ENCODE measurements at places on chromosomes 12 and 14.
A peak's percentile ranks its signal among the peaks of the same experiment; 100 is the strongest.

- no peak for DNase-seq
Measured at GRCh38 chr14:73743431-73743931, 29.3 kb upstream of the PNMA1 start.

GRCh38 chr12:7144414-7145120, 14.4 kb downstream of the CLSTN3 start:
- DNase-seq = no peak

- DNase-seq = no peak
Measured at GRCh38 chr14:74348241-74348734, at the start of gene VRTN. Gene VRTN, plus strand, starts transcription at chr14:74348471. Its CDS starts 8,313 bp downstream, at chr14:74356784.

GRCh38 chr12:130642856-130643255, 73.2 kb downstream of the RIMBP2 start:
- DNase-seq = no peak

DNA sequence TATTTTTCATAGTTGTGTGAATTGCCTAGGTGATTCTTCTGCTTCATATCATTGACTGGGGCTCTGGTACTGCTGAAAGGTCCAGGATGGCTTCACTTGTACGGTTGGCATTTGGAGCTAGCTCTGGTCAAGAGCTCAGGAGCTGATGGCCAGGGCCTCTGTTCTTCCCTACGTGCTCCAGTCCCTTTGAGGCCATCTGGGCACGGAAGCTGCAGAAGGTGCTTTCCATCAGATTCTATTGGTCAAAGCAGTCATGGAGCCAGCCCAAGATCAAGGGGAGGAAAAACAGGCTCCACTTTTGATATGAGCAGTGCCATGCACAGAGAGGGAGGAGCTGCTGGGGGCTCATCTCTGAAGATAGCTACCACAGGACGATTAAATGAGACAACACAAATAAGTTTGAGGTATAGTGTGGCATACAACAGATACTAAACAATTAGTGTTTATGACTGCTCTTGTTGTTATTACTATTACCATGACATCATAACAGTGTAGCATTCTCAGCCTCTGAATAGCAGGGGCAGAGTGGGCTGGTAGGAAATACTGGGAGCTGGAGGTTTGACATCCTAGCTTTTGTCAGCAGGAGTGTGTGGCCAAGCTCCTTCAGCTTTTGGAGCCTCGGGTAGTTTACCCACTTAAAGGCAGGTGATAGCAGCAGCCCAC, 10.4 kb downstream of the KRT83 start:
- DNase-seq = no peak

- DNase-seq = no peak
Measured at GRCh38 chr12:70960484-70960883, 39.9 kb upstream of the PTPRR start.

GRCh38 chr12:88308825-88309224, 166.7 kb downstream of the TMTC3 start:
- no peak for DNase-seq

DNA sequence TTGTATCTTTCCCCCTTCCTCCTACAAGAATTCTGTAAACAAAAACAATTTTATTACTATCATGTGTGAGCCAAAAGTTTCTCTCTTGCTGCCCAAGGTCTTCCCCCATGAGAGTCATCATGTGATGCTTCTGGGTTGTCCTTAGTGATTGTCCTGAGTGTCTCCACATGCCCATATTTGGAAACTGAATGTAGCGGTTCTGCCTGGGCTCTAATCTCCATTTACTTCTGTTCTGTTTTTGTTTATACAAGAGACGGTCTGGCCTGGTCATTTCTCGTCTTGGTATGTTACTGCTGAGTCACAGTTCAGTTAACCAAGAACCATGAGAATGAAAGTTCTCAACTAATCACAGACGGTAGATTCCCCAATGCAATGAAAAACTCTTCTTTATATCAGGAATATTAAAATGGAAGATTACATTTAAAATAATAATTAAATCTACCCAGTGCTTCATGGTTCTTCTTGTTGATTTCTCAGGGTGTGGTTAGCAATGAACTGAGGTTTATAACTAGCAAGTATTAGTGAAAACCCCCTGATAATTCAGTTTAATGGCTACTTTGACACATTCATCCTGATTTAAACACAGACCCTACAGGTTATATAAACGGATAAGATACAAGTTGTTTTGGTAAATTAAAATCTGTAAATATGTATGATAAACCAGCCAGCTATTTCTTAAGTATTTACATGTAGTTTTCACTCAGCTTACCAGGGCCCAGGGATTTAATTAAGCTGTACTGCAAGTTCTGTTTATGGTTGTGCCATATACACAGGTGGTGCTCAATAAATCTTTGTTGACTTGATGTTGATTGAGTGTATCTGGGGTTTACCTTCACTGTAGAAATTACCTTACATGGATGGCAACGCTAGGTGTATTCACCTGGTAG, 81.1 kb downstream of the PELI2 start:
- no peak for DNase-seq

- DNase-seq = no peak
Measured at GRCh38 chr14:71487941-71488340, 444.3 kb upstream of the RGS6 start.

DNA sequence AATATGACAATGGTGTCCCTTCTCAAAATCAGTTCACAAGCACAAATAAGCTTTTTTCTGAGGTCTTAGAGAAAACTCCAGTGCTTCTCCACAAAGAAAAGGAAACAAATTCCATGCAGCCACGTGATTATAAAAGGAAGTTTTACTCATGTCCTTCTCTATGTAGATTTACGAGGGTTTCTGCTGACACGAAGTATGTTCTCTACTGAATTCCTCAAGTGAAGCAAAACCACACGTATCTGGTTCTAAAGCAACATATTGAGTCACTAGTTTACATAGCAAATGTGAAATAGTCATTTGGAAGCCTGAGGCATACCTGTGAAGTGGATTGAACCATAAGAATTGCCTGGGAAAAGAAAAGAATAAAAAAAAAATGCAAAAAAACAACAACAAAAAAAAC, 31.9 kb downstream of the BMP4 start:
- DNase-seq = no peak

GRCh38 chr12:129328235-129328634, 475.0 kb downstream of the GLT1D1 start:
- no peak for DNase-seq

DNA sequence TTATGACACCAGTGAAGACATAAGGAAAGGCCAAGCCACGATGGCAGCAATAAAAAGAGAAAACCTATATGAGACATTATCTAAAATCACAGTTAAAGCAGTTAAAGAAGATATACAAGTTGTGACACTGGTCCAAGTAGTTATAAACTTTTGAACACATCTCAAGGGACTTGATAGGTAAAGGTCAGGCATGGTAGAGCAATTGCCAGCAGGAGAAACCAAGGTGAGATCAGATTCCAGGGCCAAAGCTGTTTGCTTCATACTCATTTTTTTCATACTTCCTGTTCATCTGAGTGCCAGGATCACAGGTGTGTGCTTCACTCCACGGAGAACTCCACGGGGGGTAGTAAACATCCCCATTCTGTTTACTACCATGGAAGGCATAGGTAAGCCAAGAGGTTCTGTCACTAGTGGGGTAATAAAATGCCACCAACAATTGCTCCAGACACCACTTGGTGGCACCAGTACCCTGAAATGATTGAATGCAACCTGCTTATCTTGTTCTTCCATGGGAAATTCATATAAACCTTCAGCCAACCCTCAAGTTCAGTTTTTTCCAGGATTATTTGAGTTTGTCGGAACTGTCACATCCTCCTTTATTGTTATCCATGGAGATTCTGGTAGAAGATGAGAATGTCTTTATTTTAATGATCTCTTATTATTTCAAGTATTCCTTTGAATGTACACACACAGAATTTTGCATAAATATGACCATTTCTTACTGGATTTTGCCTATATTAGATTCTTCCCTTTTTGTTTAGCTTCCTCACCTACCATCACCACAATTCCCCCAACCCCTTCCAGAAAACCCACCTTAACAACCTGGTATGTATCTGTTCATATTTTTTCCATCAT, 59.2 kb upstream of the TSPAN8 start:
- DNase-seq = no peak

- no peak for DNase-seq
Measured at GRCh38 chr14:106120101-106120500, 593.7 kb downstream of the TMEM121 start.

- no peak for DNase-seq
Measured at GRCh38 chr14:59305231-59305630, 116.8 kb downstream of the DAAM1 start.

- DNase-seq = peak; percentile 22
Measured at GRCh38 chr12:104720339-104721038, 237.6 kb downstream of the SLC41A2 start.

GRCh38 chr12:120688527-120689071, 1.6 kb downstream of the MLEC start:
- no peak for DNase-seq

GRCh38 chr12:89834676-89835075, 126.0 kb upstream of the ATP2B1 start:
- DNase-seq = no peak

DNA sequence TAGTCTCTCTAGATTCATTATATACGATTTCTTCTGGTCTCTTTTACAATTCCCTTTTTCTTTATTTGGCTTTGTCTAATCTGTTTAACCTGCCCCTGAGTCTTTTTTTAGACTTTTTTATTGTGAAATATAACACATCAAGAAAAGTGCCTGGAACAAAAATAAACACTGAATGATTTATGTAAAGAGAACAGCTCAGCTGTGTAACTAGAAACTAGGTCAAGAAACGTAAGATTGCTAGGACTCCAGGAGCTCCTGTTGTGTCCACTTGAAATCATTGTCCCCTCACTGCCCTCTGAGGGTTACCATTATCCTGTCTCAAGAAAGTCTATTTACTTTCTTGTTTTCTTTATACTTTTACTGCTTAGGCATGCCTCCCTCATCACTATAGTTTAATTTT, 23.1 kb downstream of the EXD2 start:
- no peak for DNase-seq

DNA sequence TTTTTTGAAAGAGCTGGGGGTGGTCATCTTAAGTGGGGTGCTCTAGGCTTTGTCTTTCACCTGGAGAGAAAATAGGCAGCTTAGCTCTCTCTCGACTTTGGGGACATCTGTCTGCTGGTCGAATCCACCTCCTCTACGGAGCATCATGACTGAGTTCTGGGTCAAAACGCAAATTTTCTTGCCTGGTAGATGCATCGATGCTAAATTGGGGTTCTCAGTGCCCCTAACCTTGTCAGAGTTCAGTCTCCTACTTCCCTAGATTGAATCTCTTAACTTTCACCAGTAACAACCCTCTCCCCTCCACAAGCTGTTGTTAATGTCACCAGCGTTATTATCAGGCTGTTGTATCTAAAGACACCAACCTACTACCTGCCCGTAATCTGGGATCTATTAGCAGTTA, 682 bp downstream of the FLRT2 start:
- no peak for DNase-seq

DNA sequence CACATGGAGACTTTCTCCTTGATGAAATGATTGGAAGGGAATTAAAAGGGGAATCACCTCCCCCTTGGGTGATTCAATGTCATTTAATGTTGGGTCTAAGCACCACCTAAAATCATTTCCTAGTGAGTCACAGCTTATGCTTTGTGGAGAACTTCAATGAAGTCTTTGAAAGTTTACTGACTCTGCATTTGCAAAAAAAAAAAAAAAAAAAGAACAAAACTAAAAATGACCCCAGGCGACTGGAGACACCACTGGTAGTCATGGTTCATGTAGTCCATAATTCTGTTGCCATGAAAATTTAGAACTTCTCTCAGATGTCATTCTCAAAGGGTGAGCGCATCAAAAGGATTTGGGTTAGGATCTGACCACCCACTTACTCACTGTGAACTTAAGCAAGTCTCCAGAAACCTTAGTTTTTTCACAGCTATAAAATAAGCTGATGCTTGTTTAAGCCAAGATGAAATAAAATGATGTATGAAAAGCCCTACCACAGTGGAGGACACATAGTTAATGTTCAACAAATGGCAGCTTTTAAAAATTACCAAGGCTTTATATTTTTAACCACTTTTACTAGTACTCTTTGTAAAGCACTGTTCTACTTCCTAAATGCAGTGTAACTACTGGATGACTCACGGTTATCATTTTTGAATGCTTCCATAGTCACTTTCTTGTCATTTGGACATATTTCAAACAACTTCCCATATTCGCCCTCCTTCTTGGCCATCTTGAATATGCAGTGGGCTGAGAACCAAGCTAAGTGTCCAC, 18.1 kb upstream of the KSR2 start:
- no peak for DNase-seq

- DNase-seq = no peak
Measured at GRCh38 chr12:107029081-107029480, 42.1 kb upstream of the MTERF2 start.

GRCh38 chr14:31090883-31091764, 64.9 kb upstream of the STRN3 start:
- DNase-seq = no peak

DNA sequence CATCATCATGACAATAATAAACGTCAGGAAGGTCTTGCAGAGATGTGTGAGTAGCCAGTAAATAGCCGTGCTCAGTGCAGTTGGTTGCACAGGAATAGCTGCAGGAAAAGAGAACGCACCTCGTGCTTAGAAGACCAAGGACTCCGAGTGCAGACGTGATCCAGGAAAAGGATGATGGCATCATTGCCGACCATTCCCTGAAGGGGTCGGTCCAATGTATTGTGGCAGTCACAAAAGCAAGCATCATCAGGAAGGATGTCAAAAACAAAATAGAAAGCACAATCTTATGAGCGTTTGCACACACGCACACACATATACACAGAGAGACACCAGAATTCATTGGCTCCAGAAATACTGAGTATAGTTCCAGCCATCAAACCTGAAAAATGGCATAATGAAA, 12.8 kb downstream of the DUSP6 start:
- no peak for DNase-seq

- no peak for DNase-seq
Measured at GRCh38 chr12:29617407-29617803, 119.9 kb upstream of the OVCH1 start.

DNA sequence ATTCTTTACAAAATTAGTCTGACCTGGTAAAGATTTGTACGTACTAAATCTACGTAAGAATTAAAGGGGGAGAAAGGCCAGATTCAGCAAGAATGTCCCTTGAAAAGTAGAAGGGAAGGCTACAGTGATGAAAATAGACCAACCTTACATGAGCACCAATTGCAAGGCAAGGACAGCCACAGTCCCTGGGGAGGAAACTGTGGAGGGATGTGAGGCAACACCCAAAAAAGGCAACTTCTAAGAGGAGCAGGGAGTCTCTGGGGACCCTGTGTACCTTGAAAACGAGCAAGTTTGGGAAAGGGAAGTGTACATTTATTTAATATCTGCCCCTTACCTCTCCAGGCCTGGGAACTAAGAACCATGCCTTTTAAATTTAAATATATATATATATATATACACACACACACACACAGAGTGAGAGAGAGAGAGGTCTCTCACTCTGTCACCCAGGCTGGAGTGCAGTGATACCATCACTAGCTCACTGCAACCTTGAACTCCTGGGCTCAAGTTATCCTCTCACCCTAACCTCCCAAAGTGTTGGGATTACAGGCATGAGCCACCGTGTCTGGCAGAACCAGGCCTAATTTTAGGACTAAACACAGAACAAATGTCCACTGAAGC, 56.4 kb downstream of the TMCC3 start:
- DNase-seq = no peak

DNA sequence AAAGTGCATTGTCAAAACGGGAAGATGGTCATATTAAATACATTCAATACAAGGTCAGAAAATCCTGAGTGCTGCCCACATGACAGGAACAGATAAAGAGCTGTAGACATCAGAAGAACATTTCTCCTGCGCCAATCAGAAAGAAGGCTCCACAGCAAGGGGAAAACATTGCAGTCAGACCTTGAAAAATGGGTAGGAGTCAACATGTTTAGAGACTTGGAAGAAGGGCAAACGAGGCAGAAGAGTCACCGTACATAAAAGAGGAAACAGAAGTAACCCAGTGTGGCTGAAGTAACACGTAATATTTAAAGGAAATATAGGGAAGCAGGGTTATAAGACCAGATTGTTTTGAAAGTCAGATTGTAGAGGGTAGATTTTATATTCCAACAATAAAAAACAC, 11.9 kb downstream of the SPPL3 start:
- DNase-seq = no peak
